Hippocampal formation (tissue), 2 donors: ENCODE measurements at places on chromosomes 4 and X.

DNA sequence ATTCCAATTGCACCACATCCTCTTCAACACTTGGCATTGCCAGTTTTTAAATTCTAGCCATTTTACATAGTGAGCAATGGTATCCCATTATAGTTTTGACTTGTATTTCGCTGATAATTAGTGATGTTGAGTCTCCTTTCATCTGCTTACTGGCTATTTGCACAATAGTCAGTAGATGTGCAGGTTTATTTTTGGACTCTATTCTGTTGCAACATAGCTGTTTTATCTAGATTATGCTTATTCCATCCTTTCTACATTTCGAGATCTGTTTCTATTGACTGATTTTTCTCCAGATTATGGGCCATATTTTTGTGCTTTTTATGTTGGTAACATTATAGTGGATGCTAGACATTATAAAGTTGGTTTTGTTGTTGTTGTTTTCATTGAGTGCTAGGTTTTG is 106.1 kb downstream of the WWC2 start:
- no peak for DNase-seq

- no peak for DNase-seq
Measured at GRCh38 chr4:184122631-184123408, 94.9 kb downstream of the ENPP6 start.

- no peak for DNase-seq
Measured at GRCh38 chr4:2266181-2266580, 4.3 kb upstream of the MXD4 start.

DNA sequence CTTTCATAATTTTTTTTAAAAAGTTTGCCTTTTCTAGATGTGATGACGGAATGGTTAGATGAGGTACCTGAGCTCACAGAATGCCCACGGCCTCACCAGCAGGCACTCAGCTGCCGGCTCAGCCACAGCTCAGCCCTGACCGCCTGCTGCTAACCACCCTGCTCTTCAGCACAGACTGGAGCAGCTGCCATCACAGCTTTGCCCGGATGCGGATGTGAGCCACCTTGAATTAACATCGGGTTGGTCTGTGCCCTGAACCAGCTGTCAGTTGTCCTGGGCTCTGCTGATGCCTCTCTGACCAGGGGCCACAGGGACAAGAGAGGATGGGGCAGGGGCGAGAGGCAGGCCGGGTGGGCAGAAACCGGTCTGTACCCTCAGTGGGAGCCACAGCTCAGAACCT is 93.3 kb downstream of the HMX1 start:
- DNase-seq, result no peak

GRCh38 chr4:82748810-82749470 is 49.7 kb downstream of the SCD5 start:
- no peak for DNase-seq

- no peak for DNase-seq
Measured at GRCh38 chr4:123673971-123674370, 277.4 kb downstream of the SPRY1 start.

DNA sequence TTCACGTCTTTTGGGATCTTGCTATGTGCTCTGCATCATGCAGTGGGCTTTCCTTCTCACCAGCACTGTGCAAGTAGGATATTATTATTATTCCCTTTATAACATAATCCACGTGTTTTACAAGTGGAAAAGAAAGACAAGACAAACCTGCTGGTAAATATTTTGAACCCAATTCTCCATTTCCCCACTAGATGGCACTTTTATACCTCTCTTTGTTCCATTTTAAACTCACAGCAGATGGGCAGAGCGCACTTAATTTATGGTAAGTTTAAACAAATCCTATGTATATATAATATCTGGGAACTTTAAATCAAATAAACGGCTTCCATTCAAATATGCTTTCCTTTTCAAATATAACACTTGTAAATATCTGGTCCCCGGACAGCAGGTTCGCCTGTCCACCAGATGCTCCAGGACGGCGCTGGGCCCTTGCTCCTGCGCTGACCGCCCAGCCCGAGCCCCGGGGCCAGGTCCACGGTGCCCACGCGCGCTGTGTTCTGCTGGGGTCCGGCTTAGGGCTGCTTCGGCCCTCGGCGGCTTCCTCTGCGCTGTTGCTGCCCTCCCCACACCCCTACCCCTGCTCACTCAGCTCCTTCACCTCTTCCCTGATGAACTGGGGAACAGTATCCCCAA is 31.1 kb downstream of the F11 start:
- DNase-seq, result peak; percentile 26

DNA sequence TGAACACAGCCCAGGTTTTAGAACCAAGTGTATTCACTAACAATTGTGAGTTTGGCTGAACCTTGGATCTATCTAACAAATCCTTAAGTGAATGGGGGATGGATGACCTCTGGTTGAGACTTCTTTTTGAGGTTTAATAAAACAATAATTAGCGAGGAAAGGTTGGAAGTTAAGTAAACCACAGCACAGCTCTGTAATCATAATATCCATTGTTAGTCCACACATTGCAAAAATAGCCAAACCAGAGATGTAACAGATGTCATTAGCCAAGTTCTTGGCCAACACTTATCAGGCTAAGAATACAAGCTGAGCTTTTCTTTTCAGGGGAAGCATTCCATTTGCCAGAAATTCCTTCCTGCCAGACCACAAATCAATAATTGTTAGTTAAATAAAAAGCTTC is 59.1 kb downstream of the FREM3 start:
- no peak for DNase-seq

DNA sequence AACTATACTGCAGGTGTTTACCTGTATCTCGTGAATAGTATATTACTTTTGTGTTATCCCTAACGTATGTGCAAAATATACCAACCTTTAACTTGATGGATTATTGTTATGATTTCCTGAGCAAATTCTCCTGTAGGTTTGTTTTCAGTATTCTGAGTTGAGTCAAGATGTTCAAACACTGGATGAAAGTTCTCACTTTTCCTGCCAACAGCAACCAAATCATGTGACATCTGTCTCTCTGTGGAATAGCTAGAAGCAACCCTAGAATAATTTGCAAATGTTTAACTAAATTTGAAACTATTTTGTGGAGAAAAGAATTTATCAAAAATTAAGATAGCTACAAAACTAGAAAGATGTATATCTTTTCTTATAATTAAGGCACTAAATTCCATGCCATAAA is 35.6 kb downstream of the BCLAF3 start:
- no peak for DNase-seq

GRCh38 chr4:145177511-145177905 is 2.9 kb downstream of the OTUD4 start:
- no peak for DNase-seq

- DNase-seq, result no peak
Measured at GRCh38 chr4:87019898-87020297, 85.1 kb downstream of the AFF1 start.

- DNase-seq, result no peak
Measured at GRCh38 chr4:92232566-92232965, 71.2 kb upstream of the GRID2 start.

DNA sequence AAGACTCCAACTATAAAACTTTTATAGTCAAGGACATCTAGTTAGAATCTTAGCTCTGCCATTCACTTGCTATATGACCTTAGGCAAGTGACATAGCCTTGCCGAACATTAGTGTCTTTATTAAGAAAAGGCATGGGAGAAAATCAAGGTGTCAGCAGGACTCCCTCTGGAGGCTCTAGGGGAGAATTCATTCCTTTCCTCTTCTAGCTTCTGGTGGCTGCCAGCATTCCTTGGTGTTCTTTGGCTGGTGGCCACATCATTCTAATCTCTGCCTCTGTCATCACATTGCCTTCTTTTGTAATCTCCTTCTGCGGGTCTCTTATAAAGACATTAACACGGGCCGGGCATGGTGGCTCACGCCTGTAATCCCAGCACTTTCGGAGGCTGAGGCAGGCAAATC is 99.8 kb downstream of the PPP1R2C start:
- no peak for DNase-seq

DNA sequence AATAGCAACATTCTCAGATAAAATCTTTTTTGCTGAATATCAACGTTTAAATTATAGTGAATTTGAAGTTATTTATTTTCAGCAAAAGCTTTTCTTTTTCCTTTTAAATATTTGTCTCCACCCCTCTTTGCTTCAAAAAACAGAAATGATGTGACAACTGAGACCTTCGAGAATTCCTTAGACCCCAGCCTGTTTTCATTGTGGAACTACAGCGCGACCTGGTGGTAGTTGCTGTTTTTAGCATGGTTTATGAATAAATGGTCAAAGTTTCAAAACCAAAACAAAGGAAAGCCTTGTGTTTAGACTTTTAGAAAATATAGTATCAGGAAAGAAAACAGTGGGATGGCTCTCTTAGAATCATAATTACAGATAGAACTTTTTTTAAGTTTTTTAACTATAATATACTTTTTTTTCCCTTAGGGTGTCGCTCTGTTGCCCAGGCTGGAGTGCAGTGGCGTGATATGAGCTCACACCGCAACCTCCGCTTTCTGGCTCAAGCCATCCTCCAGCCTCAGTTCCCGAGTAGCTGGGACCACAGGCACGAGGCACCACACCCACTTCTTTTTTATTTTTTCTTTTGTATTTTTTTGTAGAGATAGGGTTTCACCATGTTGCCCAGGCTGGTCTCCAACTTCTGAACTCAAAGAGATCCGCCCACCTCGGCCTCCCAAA is 26.8 kb upstream of the TMEM184C start:
- peak; percentile 48 for DNase-seq

DNA sequence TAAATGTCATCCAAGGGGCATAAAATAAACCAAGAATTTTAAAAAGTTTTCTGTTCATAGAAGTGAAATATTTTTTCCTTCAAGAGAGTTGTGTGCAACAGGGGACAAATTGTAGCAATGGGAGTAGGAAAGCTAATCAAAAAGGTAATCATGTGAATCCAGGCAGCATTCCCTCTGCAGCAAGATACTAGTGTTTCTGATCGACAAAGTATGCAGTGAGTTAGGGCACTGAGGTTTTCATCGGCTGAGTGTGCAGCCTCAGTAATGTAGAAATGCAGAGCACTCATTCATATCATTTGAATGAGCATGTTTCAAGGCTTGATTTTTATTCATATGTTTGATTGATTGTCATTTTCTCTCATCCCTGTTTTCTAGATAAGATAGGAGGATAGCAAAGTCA is 321.7 kb downstream of the PCDH7 start:
- no peak for DNase-seq

DNA sequence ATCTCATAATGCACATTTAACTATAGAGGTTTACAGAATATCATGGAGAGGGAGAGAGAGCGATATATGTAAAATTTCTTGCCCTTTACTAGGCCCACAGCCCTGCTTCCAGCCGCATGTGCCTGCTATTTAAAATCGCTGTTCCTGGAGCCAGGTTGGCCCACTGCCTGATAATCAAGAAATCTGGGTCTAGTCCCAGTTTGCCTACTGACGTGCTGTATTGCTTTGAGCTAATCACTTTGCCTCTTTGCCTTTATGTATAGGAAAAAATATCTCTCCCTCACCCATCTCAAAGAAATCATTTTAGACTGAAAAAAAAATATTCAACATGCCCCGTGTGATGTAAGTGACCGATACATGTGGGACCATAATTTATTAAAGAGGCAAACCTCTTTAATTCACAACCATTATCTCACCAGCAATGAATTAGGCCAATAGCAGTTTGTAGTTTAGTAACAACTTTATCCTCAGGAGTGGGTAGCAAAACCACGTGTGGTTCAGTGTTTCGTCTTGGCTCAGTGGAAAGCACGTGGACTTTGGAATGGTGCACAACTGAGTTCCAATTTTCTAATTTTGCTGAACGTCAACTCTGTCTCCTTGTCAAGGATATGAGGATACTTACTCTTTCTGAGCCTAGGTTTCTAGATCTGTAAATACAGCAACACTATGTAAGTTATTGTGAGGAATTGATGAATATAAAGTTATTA is 62.6 kb downstream of the GRXCR1 start:
- peak; percentile 26 for DNase-seq

GRCh38 chrX:124239911-124240310 is 92.5 kb upstream of the TEX13D start:
- no peak for DNase-seq

DNA sequence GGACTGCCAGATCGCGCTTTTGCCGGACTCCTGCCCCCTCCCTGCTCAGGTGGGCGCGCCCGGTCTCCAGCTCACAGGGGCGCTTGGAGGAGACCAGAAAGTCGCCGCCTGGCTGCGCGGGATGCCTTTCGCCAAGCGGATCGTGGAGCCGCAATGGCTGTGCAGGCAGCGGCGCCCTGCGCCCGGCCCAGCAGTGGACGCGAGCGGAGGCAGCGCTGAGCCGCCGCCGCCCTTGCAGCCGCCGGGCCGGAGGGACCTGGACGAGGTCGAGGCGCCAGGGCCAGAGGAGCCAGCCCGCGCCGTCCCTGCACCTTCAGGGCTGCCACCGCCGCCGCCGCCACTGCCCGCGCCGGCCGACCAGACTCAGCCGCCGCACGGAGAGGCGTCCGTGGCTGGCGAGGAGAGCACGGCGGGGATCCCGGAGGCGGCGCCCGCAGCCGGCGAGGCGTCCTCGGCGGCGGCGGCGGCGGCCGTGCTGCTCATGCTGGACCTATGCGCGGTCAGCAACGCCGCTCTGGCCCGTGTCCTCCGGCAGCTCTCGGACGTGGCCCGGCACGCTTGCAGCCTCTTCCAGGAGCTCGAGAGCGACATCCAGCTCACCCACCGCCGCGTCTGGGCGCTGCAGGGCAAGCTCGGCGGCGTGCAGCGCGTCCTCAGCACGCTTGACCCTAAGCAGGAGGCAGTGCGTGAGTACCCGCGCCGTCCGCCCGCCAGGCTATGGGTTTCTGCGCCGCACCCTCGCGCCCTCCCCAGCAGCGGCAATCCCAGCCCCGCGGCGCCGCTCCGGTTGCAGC is 834 bp downstream of the NHS start:
- no peak for DNase-seq

DNA sequence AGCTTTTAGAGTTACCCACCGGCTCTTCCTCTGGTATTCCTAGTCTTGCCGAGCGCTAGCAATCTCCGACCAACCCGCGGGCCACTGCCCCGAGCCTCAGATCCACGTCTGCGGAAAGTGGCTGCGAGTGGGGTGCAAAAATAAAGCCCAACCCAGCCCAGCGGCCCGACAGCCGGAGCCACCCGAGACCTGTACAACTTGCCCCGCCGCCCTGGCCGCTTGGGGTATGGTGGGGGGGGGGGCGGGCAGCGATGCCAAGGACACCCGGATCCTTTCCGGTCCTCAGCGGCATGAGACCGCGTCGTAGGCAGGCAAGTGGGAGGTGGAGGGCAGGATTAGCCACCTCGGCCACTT is 1.6 kb downstream of the SLITRK4 start:
- DNase-seq, result no peak

GRCh38 chrX:111411983-111412382 is at the start of gene DCX:
Gene DCX, minus strand, starts transcription at chrX:111412192. Its CDS starts 1,794 bp downstream, at chrX:111410398.
- no peak for DNase-seq

DNA sequence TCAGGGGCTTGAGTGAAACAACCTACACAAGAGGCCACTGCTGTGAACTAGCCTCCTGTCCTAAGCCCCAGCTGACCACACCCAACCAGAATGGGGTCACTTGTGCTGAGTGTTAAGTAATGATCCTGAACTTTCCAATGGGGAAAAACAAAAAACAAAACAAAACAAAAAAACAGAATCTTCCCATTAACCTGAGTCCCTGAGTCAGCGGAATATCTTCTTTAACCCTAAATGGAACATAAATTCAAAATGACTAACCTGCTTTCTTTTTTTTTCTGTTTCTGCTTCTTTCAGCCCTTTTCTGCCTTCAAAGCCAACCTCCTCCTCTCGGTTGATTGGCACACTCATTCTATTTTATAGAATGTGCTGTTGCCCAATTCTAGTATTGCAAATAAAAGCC is 31.2 kb upstream of the MAGEA8 start:
- no peak for DNase-seq
